NCI-H1092 treated with DMSO at 0.1 percent for 48 hours (cell line): ENCODE measurements at places on chromosomes 4 and X.

- DNase-seq: peak; percentile 27
Observed at GRCh38 chr4:167100120-167100519, 134.2 kb downstream of the SPOCK3 start.

- no peak for DNase-seq
Observed at GRCh38 chrX:39214387-39215126, 413.3 kb downstream of the MID1IP1 start.

DNA sequence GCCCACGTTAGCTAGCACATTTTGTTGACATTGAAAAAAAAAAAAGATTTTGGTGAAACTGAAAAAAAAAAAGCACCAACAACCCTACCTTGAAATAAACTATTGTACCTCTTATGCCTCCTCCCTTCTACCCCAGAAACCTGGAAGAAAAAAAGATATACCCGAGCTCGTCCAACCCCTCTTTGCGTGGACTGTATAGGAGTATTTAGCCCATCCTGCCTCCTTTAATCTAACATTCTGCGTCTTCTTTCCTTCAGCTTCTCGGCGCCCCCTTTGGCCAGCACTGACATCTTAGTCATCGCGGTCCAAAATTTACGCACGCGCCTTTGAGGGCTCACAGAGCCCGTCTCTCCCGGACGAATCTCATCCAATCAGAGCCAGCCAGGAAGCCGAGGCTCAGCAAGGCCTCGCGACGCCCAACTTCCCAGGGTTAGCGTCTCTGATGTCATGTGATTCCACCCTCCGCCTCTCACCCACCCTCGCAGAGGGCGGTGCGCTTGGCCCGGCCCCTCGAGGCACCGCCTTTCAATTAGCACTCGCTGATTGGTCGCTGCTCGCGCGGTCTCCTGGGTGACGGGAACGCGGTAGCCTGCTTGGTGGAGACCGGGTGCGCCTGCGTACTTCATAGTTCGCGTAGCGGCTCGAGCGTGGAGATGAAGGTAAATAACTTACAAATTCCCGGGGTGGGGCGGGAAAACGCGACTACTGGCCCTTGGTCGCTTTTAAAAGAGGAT lies at the start of gene WDR19:
Gene WDR19, plus strand, starts transcription at position 625 of the 734 bp plus-strand sequence. Its CDS starts 29 bp downstream, at position 654.
- DNase-seq: peak; percentile 99

DNA sequence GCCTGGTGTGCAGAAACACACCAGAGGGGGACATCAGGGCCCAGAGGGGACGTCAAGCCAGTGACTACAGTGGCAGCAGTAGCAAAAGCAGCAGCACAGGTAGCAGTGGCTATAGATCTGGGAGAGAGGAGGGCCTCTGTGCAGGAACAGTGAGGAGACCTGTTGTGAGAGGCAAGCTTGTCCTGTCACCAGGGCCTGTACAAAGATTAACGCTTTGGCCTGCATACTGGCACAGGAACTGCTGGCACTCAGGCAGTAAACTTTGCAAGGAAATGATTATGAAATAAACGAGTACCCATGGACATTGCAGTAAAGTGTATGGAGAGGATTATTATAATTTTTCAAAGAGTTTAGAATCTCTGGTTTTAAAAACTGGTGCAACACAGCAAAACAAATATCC lies 5.5 kb upstream of the PHF8 start:
- DNase-seq: no peak

- DNase-seq: no peak
Observed at GRCh38 chr4:11451716-11452115, 23.0 kb upstream of the HS3ST1 start.

GRCh38 chr4:100894339-100894870 lies 376.6 kb upstream of the EMCN start:
- DNase-seq: no peak

- no peak for DNase-seq
Observed at GRCh38 chr4:189802884-189803283, 137.8 kb upstream of the FRG1 start.

DNA sequence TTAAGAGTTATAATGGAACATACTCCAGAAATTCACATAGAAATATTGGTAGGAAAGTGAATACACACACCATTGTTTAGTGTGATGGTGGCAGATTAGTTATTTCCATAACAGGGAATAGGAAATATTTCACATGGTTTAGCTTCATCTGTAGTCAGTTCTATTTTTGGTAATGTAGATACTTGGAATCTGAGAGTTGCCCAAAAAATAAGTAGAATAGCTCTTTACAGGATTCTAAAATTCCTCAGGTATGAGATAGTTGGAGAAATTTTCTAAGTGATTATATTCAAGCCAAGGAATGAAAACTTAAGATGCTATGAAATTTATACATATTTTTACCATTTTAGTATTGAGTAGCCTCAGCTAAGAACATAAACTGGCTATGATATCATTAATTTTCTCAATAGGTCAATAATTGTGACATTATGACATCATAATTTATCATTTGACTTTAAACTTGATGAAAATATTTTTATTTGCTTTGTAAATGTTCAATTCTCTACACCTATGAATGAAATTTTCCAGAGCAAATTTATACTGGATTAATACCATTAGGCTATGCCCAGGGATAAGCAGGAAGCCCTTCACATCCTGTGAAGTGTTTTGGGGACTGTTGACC lies 35.8 kb downstream of the CPEB2 start:
- DNase-seq: no peak

DNA sequence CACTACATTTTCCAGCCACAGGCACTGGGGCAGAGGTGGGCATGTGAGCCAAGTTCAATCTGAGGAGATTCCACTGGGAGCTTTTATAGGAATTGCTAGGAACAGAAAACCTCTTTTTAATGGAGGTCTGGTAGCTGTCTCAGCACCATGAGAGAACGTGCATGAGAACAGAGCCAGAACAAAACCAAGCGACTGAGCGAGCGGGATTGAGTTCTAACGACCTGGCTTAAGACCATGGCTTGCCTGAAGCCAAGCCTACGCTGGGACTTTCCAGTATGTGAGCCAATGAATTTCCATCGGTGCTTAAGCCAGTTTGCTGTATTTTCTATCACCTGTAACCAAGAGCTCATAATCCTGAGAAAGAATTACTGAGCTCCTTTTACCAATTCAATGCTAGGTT lies 183.7 kb downstream of the NR3C2 start:
- no peak for DNase-seq

DNA sequence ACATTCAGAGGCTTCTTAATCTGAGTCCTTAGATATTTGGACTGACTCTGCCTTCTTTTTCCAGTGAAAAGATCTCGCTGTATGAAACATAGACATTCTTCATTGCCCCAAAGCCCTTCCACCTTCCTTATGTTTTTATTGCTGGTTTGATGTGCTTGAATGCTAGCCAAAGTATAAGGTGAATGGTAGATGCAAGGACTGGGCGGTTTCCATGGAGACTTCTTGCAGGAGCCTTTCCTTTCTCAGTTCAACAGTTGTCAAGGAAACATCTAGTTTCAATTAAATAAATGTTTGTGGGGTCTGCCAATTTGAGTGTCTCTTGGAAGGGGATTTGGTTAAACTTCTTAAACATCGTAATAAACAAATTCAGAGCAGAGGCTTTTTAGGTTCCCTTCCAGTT lies 46.0 kb downstream of the REPS2 start:
- DNase-seq: no peak

GRCh38 chrX:72027914-72028307 lies 103.8 kb downstream of the RTL5 start:
- DNase-seq: no peak

GRCh38 chr4:8493484-8493883 lies 52.9 kb downstream of the TRMT44 start:
- no peak for DNase-seq

GRCh38 chr4:155687380-155687982 lies 20.8 kb downstream of the GUCY1A1 start:
- no peak for DNase-seq

- peak; percentile 16 for DNase-seq
Observed at GRCh38 chrX:76253432-76253831, 80.6 kb downstream of the PBDC1 start.

- peak; percentile 86 for DNase-seq
Observed at GRCh38 chr4:25098964-25099891, 61.0 kb downstream of the SEPSECS start.

- peak; percentile 34 for DNase-seq
Observed at GRCh38 chr4:174265916-174266315, 17.6 kb downstream of the FBXO8 start.

GRCh38 chr4:74456849-74457395 lies 12.0 kb downstream of the AREG start:
- DNase-seq: no peak

- peak; percentile 75 for DNase-seq
Observed at GRCh38 chrX:53089224-53089842, 4.6 kb upstream of the KANTR start.

GRCh38 chr4:77148078-77148477 lies 8.9 kb upstream of the CCNG2 start:
- DNase-seq: no peak

DNA sequence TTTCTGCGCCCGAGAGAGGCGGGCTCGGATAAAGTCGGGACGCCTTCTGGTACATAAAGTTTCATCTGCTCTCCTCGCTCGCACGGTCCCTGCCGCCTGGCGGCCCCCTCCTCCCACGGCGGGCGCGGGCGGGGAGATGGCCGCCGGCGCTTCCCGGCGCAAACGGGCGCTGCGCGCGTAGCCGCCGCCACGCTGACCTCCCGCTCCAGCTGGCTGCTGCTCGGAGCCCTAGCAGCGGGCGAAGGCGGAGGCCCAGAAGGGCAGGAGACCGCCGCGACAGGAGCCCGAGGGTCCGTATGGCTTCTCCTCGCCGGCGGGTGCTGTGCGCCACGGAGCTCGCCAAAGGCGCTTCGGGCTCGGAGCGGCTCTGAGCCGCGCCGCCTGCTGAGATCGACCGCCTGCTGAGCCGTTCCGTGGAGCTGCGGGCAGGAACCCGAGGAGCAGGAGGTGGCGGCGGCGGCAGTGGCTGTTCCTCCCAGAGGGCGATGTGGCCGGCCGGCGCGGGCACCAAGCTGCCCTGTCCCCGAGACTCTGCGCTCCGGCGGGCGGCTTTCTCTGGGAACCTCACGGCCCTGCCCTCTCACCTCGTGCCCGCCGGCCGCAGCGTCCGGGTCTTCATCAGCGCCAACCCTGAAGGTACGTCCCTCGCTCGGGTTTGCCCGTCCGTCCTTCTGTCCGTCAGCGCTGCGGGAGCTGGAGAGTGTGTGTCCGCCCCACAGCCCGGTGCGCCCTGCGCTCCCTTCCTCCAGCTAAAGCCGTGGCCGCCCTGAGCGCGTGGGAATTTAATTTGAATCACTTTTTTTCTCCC lies at the start of gene NWD2:
Gene NWD2, plus strand, starts transcription at position 161 of the 808 bp plus-strand sequence. Its CDS starts 325 bp downstream, at position 486.
- DNase-seq: no peak

DNA sequence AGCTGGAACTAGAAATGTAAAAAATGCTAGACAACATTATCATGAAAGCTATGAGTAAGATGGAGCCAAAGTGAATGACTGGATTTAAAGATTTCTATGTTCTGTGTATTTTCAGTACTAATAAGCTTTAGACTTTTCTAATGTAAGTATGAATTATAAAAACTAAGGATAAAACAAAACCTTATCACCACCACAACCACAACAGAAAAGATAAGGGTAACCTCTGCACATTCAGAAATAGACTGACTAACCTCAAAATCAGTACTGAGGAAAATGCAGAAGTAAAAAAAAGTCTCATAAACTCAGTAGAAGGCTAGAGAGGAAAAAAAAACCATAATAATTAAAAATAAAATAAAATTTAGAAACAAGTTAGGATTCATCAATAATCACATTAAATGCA lies 14.9 kb upstream of the UBE2NL start:
- DNase-seq: no peak

- no peak for DNase-seq
Observed at GRCh38 chrX:49856819-49857218, 22.5 kb upstream of the USP27X start.
